ENCODE measurements at places on chromosomes 1 and 21.

DNA sequence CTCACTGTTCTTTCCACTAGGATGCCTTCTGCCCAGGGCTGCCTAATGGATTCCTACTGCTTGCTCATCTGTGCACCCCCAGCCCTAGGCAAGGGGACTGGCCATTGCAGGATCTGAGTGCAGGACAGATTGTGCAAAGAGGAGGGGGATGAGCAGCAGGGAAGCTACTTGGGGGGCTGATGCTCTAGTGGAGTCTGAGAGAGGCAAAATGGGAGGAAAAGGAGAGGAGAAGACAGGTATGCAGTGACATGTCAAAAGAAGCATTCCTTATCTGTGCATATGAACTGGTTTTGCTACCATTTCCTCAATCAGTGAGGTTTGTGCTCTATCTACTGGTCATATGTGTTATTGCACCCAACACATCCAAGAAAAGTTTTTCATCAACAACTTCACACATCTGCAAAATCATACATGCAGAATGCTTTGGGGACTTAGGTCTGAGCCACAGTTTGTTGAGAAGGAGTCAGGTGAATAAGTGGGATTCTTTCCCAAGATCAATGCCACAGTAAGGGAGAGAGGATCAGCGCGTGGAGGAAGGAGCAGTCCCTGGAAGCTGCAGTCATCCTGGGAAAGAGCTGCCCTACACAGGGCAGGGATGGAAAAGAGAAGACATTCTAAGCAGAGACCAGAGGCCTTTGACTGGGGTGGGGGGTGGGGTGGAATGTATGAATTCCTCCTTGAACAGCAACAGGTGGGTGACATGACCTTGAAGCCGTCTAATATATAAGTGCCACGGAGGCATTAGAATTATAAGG lies 14.4 kb downstream of the SLC5A9 start:
- no peak for DNase-seq

- no peak for DNase-seq
These were observed 24.6 kb downstream of the PADI2 start for GRCh38 chr1:17094664-17095063.

DNA sequence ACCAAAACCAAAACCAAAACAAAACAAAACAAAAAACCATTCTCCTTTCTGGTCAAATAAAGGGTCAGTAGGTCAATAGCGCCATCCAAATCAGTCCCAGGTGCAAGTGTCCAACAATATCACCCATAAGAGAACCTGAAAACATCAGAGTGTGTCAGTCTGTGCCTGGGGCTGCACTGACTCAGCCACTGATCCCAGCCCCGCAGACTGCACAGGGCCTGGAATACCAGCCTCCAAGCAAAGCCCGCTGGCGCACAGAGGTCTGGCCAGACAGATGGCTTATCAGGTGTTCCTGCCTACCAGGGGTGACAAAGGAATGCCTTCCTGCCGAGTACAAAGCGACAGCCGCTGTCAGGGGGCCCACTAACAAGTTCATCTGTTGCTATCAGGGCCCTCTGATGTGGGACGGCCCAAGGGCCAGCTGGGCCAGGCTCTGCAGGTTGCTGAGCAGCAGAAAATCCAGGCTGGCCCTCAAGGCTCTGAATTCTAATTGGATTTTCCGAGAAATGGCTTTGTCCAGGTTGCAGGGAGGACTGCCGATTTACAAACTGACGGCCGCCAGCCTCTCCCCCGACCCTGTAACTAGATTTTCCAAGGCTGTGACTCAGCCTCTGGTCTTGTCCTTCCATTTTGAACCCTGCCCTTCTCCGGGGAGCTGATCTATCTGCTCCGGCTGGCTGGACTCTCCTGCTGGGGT lies 13.7 kb upstream of the TMEM51 start:
- no peak for DNase-seq

DNA sequence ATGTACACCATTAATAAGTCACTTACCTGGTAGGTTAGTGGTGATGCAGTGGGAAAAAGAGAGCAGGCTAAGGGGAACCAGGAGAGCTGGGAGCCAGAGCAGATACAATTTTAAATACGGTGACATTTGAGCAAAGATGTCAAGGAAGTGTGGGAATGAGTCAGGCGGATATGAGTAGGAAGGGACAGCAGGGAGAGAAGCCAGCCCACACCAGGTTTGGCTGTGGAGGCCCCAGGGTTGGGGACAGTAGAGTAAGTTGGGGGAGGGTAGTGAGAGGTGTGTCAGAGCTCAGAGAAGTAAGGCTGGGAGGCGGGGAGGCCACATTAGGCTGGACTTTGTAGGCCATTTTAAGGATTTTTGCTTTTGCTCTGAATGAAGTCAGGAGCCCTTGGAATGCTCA lies 482.0 kb downstream of the DISC1 start:
- DNase-seq = no peak

DNA sequence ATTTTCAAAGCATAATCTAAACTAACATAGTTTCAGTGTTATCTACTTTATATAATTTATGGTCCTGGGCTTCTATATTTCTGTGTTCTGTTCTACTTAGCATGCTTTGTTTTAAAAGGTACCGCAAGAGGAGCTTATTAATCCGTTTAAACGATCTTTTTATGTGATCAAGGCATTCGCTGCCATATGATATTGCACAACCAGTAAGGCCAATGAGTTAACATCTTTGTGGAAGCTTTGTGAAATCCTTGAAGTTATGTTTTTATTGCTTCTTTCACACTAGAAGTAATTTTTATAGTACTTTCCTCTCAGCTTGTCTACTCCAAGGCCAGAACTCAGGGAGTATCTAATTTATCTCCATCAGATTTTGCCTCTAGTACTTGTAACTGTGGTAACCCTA lies 8.9 kb downstream of the LRRC8C start:
- no peak for DNase-seq
